ENCODE measurements at places on chromosomes 11 and 22.

- DNase-seq: peak; percentile 40
Observed at GRCh38 chr22:24521791-24522245, 26.7 kb downstream of the UPB1 start.

DNA sequence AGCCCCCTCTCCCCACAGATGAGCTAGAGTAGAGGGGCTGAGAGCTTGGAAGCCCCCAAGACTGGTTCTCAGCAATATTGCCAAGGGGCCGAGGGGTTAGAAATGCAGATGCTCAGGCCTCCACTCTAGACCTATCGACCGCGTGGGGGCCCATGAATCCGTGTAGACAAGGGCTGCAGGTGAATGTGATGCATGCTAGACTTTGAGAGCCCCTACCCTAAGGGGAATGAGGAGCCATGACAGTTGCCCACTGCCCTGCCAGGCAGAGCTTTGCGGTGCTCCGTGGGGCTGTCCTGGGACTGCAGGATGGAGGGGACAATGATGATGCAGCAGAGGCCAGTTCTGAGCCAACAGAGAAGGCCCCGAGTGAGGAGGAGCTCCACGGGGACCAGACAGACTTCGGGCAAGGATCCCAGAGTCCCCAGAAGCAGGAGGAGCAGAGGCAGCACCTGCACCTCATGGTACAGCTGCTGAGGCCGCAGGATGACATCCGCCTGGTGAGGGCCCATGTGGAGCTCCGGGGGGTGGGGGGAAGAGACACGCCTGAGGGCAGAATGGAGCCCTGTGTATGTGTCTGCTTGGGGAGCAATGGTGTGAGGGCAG lies 1.3 kb downstream of the SSH3 start:
- no peak for DNase-seq

GRCh38 chr11:118398791-118399559 lies 2.4 kb upstream of the ATP5MG start:
- no peak for DNase-seq

- no peak for DNase-seq
Observed at GRCh38 chr22:40599731-40600130, 36.8 kb downstream of the MRTFA start.

DNA sequence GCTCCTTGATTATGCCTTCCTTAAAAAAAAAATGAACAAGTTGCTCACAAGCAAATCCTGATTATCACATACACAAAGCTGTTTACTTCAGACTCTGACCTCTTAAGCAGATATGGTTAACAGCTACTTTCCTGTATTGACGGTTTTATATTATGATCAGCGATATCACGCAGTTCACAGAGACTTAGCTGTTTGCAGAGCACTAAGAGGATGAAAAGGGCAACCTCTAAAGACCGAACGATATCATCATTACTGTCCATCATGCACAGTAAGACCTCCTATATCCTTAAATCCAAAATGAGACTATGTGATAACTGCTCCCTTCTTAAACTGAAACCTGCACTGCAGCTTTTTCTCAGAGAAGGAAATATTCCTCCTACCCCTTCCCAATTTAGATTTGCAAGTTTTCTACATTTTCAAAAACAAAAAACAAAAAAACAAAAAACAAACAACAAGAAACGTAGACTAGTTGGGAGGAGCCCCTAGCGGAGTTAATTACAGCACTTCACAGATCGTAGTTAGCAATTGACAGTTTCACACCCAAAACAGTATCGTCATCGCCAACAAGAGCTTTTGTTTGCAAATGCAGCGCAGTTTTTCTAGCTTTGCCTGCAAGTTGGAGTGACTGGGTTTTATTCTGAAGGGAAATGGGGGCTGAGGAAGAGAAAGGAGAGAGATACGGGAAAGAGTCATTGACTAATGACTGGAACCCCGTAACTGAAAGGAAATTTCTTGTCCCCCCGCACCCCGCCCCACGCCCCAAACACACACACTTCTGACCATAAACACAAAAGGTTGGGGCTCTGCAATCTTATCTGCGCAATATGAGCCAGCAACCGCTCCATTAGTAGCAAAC lies 1.2 kb downstream of the DDX6 start:
- DNase-seq: no peak

DNA sequence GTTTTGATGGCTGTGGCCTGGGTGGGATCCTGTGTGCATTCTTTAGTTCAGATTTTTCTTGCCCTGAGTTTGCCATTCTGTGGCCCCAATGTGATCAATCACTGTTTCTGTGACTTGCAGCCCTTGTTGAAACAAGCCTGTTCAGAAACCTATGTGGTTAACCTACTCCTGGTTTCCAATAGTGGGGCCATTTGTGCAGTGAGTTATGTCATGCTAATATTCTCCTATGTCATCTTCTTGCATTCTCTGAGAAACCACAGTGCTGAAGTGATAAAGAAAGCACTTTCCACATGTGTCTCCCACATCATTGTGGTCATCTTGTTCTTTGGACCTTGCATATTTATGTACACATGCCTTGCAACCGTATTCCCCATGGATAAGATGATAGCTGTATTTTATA lies 620 bp downstream of the OR4C16 start:
- DNase-seq: no peak

Data from stimulated activated naive B cell treated with anti-CD40 and anti-IgM and Interleukin-4, amounts not matched to agents 10 μg/mL and 1 μg/mL and 100 μg/mL, for 72 hours (primary cell).